ENCODE measurements at places on chromosomes 2 and 18.

- no peak for DNase-seq
Measured at GRCh38 chr2:84972932-84973331, 2.0 kb downstream of the KCMF1 start.

- no peak for DNase-seq
Measured at GRCh38 chr2:210072493-210072892, 70.1 kb downstream of the RPE start.

DNA sequence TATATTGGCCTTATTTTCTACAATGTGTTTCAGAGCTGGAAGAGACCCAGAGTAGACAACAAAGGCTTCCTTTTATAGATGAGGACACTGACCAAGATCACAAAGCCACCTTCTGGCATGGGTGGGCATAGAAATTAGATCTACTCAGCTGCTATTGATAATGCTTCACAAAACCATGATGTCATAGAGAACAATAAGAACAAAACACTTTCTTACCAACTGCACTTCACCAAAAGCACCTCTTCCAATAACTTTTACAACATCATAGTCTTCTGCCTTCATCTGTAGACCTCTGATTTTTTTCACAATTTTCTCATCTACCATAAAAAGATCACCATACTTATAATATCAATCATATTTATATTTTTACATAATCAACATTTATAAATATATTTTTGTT, 58.1 kb downstream of the ROCK2 start:
- no peak for DNase-seq

- no peak for DNase-seq
Measured at GRCh38 chr2:46862514-46862913, 53.1 kb downstream of the MCFD2 start.

DNA sequence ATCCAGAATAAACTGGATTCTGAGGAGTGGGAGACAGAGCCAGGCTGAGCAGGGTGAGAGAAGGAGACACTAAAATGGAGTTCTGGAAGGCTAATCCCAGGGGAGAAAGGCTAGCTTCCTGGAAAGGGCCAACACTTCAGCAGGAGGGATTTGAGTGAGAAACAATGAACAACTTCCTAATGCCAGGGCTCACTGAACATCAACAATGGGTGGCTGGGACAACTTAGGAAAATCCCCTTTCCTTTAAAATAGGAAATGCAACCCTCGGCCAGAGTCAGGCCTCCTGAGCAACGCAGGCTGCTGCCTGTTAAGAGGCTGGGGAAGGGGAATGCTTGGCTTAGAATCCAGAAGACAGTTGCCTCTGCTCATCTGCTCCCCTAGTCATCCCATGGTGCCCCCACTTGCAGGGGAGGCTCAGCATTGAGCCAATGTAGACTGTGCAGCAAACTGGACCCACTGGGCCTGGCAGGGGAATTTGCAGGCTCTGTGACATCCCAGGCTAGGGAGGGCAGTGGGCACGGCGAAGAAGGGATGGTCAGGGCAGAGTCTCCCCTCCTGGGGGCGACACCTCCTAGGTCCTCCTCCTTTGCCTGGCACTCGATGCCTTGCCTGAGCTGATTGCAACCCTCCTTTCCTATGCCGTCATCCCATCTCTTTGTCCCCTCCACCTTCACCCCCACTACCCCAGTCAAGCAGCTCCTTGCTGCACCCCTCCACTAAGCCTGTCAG, 182.5 kb downstream of the TNS1 start:
- DNase-seq, result no peak

DNA sequence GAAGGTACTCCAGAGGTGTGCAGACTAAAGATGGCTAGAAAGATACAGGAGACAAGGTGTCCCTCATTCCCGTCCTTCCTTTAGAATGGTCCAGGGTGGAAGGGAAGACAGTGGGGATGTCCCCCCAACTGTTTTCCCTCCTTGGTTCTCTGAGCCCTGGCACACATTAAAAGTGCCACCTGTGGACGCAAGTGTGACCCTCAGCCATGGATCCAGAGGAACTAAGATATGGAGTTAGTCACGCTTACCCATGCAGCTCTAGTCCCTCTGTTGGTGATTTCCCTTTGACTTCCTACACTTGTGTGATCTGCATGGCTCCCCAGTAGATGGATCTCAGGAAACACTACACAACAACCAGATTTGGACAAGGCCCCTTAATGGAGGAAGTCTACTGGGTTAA, 113.1 kb upstream of the SRD5A2 start:
- no peak for DNase-seq

DNA sequence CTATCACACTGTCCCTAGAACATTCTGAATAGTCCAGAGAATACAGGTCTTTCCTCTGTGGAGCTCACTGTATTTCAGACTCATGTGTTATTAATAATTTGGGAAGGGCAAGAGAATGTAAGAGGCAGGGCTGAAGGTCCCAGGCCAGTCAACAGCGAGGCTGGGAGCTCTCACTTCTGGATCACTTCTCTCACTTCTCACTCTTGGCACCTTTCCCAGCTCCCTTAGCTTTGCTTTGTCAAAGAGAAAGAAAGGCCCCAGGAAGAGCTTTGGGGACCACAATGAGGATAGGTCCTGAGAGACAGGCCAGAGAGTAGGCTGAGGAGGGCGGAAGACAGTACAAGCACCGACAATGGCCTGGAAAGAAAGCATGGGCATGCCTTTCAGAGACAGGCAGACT, 11.2 kb downstream of the EFR3B start:
- DNase-seq, result no peak

- DNase-seq, result no peak
Measured at GRCh38 chr2:121034551-121034950, 250.5 kb downstream of the TFCP2L1 start.

DNA sequence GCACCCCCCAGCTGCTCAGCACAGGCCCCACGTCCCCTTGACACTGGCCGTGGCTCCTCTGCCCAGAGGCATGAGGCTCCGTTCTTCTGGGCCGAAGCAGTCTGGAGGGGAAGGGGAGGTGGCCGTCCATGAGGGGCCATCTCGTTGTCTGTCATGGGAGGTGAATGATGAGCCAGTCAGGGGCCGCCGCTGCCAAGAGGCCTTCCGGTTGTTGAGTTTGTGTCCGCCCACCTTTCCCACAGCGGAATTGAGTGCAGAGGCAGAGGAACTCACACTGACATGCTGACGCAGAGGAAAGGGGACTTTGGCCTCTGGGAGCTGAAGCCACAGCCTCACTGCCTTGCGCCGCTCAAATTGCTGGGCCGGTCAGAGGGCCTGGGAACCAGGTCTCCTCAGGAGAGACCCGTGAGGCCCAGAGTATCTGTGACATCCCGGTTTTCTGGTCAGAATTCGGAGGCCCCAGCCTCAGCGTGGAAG, 268.4 kb downstream of the ATAD2B start:
- no peak for DNase-seq

GRCh38 chr2:174334278-174334715, 457 bp upstream of the SP9 start:
- DNase-seq, result no peak

- DNase-seq, result no peak
Measured at GRCh38 chr2:160199683-160200389, at the start of gene ITGB6. ITGB6 (minus strand) TSS chr2:160200272; CDS start chr2:160200063, 209 bp downstream.

- DNase-seq, result no peak
Measured at GRCh38 chr18:77911971-77912605, 662.4 kb downstream of the GALR1 start.

DNA sequence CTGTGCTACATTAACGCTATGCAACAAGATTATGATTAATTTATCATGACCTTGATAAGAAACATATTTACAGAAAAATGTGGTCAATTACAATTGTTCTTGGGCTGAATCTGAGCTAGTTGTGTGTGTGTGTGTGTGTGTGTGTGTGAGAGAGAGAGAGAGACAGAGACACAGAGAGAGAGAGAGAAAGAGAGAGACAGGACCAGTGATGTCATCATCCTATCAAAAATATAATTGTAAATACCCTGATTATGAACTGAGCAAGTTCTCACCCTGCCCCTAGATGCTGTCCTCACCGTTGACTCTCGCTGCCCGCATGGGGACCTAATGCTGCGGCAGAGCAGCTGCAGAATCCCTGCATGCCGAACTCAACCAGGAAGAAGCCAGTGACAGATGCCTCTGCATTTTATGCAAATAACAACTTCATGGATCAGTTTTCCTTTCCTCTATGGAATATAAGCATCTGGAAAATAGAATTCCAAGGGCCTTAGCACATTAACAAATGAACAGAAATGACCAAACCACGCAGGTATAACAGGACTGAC, 512.5 kb downstream of the PLCL1 start:
- no peak for DNase-seq

GRCh38 chr2:47083886-47084687, 71.0 kb downstream of the STPG4 start:
- no peak for DNase-seq

DNA sequence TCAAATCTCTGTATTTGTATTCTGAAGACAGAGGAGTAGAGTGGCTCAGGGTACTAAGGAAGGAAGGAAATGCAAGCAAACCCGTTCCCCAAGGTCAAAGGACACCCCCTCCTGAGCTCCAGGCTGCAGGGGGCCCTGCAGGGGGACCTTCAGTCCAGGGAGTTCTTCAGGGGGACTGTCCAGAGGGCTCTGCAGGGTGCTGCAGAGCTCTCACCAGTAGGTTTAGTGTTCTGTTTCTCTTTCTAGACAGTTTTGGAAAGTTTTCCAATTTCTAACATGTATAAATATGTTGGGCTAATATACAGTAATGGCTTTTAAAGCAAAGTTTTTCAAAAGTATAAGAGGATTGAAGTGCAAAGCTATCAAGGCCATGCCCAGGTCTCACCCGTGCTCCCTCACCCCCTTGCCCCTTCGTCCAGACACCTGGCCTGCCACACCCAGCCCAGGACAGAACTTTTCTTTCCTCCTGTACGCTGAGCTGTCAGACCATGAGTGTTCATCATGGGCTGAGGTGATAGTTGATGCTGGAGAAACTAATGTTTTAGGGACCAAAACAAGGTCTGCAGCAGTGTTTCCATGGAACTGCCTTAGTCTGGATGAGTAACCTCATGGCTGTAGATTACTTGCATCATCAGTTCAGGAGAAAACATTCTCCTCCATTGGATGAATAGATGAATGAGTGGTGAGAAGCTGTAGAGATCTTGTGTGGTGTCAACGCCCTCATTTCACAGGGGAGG, 134.2 kb downstream of the GLI2 start:
- no peak for DNase-seq

GRCh38 chr18:13501543-13501887, 224.8 kb downstream of the FAM210A start:
- no peak for DNase-seq

- DNase-seq, result no peak
Measured at GRCh38 chr2:21163213-21163612, 39.4 kb downstream of the TDRD15 start.

- no peak for DNase-seq
Measured at GRCh38 chr2:177353187-177353478, 39.4 kb upstream of the AGPS start.

GRCh38 chr18:46756025-46756558, 761 bp downstream of the ST8SIA5 start:
- DNase-seq, result no peak

DNA sequence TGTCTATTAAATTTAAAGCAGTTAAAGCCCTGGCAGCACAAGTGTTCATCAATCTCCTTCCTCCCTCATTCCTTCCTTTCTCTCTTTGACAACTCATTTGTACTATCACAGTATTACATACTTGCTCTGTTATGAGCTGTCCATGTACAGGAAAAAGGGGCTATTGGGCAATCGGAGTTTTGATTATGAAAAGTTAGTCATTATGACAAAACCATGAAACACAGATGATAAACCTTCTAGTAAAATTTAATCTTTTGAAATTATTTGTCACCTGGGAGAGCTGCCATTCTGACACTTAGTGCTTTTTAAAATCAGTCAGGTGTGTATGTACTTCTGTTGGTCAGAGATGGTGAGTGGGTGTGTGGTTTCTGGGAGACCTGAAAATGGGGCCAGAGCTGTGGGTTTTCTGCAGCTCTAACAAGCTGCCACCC, 39.4 kb downstream of the MAP4K4 start:
- DNase-seq, result no peak

DNA sequence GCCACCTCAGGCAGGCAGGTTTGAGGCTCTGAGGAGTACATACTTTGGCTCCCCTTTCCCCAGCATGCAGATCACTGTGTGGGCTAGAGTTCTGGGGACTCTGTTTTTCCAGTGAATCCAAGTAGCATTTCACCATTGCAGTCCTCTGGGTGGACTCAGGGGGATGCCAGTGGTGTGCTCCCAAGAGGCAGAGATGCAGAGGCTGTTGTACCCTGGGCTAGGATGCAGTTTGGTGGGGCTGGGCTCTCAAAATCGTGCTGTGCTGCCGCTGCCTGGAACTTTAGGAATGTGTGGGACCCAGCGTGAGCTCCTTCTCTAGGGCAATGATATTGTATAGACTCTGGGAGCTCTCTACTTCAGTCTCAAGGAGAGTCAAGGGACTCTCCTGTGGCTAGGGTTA, 104.9 kb downstream of the MYO3B start:
- DNase-seq, result no peak

- no peak for DNase-seq
Measured at GRCh38 chr2:237060534-237061312, 25.0 kb upstream of the COPS8 start.

DNA sequence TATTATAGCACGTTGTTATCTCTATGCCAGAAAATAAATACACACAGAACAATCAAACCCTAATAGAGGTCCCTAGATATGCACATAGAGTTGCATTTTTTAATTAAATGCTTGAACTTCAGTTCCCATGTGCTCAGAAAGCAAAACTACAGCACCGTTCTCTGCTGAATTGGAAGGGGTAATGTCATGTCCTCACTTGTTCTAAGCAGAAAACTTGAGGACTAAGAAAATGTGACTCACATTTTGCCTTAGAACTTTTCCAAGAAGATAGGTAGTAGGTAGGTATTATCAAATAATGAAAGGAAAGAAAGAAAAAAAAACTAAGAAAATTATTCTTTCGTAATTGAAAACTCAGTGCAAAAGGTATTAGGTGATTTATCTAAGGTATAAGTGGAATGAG, 607.3 kb downstream of the ERBB4 start:
- no peak for DNase-seq
